ENCODE measurements at places on chromosomes 5 and 9.

GRCh38 chr9:91795598-91796241 lies 154.3 kb downstream of the ROR2 start:
- DNase-seq = no peak

- DNase-seq = no peak
Observed at GRCh38 chr5:140110646-140110957, 3.3 kb upstream of the PURA start.

- no peak for DNase-seq
Observed at GRCh38 chr5:57032151-57032551, 80.2 kb upstream of the MIER3 start.

- DNase-seq = no peak
Observed at GRCh38 chr5:171898386-171898785, 108.1 kb downstream of the FBXW11 start.

DNA sequence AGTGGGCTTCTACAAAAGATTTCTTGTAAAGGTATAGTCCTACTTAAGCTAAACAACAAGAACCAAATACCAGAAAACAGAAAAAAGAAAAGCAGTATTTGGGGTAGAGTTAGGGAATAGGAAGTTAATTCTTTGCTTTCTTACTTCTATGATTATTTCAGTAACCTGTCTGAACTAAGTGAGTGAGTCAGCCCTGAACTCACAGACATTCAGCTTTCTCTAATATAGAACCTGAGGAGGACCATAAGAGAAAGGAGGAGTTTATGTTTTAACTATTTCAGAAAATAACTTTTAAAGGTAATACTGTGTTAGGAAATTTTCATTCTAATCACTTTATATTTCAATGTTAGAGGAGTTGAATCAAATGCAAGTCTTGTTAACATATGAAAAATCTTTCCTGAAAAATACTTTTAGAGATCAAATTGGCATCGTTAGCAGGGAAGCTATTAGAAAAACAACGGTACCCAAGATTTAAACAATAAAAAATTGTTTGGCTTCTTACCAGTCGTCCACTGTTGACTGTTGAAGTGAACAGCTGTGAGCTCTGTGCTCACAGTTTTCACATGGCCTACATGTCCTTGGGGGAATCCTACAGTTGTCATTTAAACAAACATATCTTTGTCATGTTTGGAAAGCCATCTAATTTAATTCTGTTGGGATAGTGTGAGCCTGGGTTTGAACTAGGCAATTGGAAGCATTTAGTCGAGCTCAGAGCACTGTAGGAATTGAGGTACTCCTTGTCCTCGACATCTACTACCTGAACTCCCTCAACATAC lies 19.9 kb upstream of the ZFAND5 start:
- DNase-seq = no peak

DNA sequence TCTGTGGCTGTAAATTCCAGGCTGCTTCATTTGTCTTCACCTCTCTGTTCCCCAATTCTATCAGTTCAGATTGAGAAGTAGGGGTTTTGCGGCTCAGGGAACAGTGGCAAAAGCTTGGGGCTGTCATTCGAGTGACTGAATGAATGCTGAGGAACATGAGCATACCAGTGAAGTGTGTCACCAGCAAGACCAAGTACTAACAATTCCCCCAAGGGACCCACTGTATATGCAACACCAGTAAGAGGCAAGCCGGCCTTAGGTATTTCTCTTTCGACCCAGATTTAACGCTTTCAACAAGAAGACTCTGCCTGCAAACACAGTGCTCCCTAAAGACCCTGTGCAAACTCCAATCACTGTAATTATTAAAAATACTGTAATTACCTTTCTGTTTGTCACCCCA lies 25.8 kb downstream of the KLHL3 start:
- no peak for DNase-seq

GRCh38 chr5:151459680-151460324 lies 12.4 kb downstream of the SLC36A1 start:
- no peak for DNase-seq

- DNase-seq = peak; percentile 7
Observed at GRCh38 chr9:96327694-96328352, 25.8 kb upstream of the HSD17B3 start.
